ENCODE measurements at places on chromosomes 3 and 15. TPM values are rescaled to one million over a fixed set of nuclear protein-coding genes. Genes with fewer than 3 reads are reported as not detected.

PRKAR2A gene
- total RNA-seq: 28.0 TPM

TMIE gene
- not detected for total RNA-seq

C15orf62 gene
- total RNA-seq: 0.28 TPM

ATP11B gene
- total RNA-seq: 41.8 TPM

ITPKA gene
- total RNA-seq: 1.4 TPM

CA12 gene
- 2.1 TPM for total RNA-seq

ATP13A5 gene
- 1.8 TPM for total RNA-seq

CAND2 gene
- total RNA-seq: 14.8 TPM

SCN11A gene
- 2.9 TPM for total RNA-seq

RNU5B-1 gene
- total RNA-seq: not detected

- H3K27ac ChIP-seq: no peak overlapping the region
- DNase-seq: no peak
- H3K4me1 ChIP-seq: peaks cover 10% of the 10 kb centered on the region
These were observed 133.2 kb upstream of the DPH6 start for GRCh38 chr15:35679186-35679585.

- no peak for DNase-seq
- no peaks in the 10 kb centered on the region for H3K4me1 ChIP-seq
- no peaks in the 10 kb centered on the region for H3K27me3 ChIP-seq
These were observed 116.7 kb downstream of the DLG1 start for GRCh38 chr3:197181741-197182140.

GRCh38 chr3:151297429-151297828 is 19.1 kb upstream of the P2RY14 start:
- DNase-seq: no peak
- H3K36me3 ChIP-seq: no peaks in the 10 kb centered on the region
- no peak overlapping the region for H3K27ac ChIP-seq
- no peak overlapping the region for H3K4me3 ChIP-seq
- no peaks in the 10 kb centered on the region for H3K27me3 ChIP-seq

DNA sequence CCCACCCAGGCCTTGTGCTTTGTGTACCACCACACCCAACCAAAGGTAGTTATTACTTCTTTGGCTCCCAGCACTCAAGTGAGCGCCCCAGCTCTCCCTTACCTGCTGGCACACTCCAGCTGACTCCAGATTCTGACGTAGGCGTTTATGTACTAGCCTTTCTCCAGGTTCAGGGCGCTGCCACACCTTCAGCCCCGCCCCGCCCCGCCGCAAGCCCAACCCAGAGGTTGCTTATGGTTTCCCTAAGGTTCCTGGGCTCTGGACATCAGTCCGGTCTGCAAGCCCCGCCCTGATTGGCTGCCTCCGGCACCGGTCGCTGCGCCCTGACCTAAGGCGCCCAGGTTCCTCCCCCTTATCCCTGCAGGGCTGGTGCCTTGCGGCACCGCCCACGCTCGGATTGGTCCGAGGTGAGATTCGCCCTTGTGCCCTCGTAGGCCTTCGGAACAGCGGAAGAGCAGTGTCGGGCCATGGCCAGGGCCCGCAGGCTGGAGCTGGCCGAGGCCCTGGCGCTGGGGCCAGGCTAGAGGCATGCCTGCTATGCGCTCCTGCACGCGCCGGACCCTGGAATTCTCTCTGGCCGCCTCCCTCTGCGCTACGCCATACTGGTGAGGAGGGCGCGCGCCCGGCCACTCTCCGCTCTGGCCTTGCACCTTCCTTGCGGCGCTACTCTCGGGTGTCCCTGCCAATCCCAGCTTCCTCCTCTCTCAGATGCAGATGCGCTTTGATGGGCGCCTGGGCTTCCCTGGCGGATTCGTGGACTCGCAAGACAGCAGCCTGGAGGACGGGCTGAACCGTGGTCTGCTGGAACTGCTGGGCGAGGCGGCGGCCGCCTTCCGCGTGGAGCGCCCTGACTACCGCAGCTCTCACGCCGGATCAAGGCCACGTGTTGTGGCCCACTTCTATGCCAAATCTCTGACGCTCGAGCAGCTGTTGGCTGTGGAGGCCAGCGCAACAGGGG is 19.8 kb upstream of the NUDT16 start:
- peak overlapping the region; percentile 61 for H3K4me3 ChIP-seq
- no peaks in the 10 kb centered on the region for H3K36me3 ChIP-seq
- H3K27me3 ChIP-seq: no peaks in the 10 kb centered on the region
- no peaks in the 10 kb centered on the region for H3K4me1 ChIP-seq
- peak overlapping the region; percentile 65 for H3K27ac ChIP-seq

GRCh38 chr3:129051871-129052340 is 8.7 kb upstream of the GP9 start:
- peak overlapping the region; percentile 60 for H3K27ac ChIP-seq
- DNase-seq: no peak
- no peaks in the 10 kb centered on the region for H3K36me3 ChIP-seq
- H3K4me1 ChIP-seq: peaks cover 23% of the 10 kb centered on the region
- H3K4me3 ChIP-seq: no peak overlapping the region
- no peaks in the 10 kb centered on the region for H3K27me3 ChIP-seq

GRCh38 chr3:148459931-148460513 is 237.7 kb upstream of the AGTR1 start:
- H3K4me3 ChIP-seq: no peak overlapping the region
- H3K27ac ChIP-seq: no peak overlapping the region
- H3K27me3 ChIP-seq: no peaks in the 10 kb centered on the region
- no peaks in the 10 kb centered on the region for H3K4me1 ChIP-seq
- no peak for DNase-seq
- no peaks in the 10 kb centered on the region for H3K36me3 ChIP-seq

GRCh38 chr3:62467966-62468722 is 94.8 kb upstream of the FEZF2 start:
- H3K4me1 ChIP-seq: no peaks in the 10 kb centered on the region
- no peak overlapping the region for H3K4me3 ChIP-seq
- no peaks in the 10 kb centered on the region for H3K36me3 ChIP-seq
- H3K27ac ChIP-seq: no peak overlapping the region
- no peaks in the 10 kb centered on the region for H3K27me3 ChIP-seq

GRCh38 chr3:45966950-45967640 is 23.8 kb downstream of the CXCR6 start:
- no peaks in the 10 kb centered on the region for H3K27me3 ChIP-seq
- peaks cover 31% of the 10 kb centered on the region for H3K4me1 ChIP-seq
- H3K4me3 ChIP-seq: no peak overlapping the region
- H3K36me3 ChIP-seq: peaks cover 86% of the 10 kb centered on the region
- H3K27ac ChIP-seq: peak overlapping the region; percentile 43
- DNase-seq: no peak

DNA sequence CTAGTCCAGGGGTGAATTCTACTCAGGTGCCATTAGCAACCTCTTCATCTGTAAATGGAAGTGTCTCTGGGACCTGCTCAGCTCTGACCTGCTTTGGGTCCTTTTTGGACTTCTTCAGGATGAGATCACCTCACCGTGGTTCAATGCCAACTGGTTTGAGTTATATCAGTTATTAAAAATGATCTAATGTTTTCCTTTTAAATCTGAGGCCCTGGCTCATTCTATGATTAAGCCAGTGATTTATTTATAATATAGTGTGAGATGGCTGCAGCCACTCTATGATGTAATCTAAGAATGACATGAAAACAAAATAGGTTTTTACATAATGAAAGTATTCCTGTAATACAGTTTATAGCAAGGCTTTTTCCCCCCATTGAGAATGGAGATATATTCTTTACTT is 79.4 kb downstream of the LPP start:
- DNase-seq: no peak
- H3K27ac ChIP-seq: peak overlapping the region; percentile 74
- no peak overlapping the region for H3K4me3 ChIP-seq

GRCh38 chr3:66577426-66578203 is 76.8 kb upstream of the LRIG1 start:
- no peak overlapping the region for H3K27ac ChIP-seq
- no peak overlapping the region for H3K4me3 ChIP-seq
- peaks cover 15% of the 10 kb centered on the region for H3K4me1 ChIP-seq
- H3K27me3 ChIP-seq: no peaks in the 10 kb centered on the region

DNA sequence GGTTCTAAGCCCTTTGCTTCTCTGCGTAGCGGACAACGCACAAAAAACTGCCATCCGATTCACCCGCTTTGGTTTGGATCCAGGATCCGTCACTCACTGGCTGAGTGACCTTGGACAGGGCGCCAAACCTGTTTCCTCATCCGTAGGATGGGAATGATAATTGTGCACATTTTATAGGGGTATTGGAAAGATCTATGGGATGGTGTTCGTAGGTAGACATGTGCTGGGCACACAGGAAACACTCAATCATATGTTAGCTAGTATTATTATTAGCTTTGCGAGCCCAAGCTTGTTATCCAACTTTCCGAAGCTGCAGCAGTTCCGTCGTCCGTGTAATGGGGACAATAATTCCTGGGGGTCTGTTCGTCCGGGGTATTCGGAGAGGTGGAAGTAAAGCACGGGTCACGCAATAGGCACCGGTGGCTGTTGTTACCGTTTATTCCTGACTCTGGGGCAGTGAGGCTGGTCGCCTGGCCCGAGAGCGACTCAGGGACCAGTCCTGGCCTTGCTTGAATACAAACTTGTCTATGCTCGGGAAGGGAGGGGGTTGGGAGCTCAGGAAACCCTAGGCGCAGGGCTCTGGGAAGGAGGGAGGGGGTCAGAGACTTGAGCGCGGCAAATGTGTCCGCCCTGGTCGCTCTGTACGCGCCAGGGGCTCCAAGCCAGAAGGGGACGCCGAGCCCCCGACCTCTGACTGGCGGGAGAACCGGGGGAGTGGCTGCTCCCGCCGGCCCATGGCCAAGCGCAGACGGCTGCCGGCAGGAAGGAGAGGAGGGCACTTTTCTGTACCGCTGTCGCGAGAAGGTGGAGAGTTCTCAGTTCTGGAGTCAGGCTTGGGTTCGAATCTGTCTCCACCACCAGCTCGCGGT is 1.3 kb downstream of the SPSB4 start:
- peaks cover 27% of the 10 kb centered on the region for H3K4me1 ChIP-seq
- no peak overlapping the region for H3K27ac ChIP-seq
- DNase-seq: no peak
- H3K36me3 ChIP-seq: no peaks in the 10 kb centered on the region
- peaks cover 44% of the 10 kb centered on the region for H3K27me3 ChIP-seq

GRCh38 chr15:68311859-68312557 is 34.5 kb downstream of the FEM1B start:
- H3K4me1 ChIP-seq: no peaks in the 10 kb centered on the region
- no peaks in the 10 kb centered on the region for H3K36me3 ChIP-seq
- no peak for DNase-seq
- no peaks in the 10 kb centered on the region for H3K27me3 ChIP-seq
- no peak overlapping the region for H3K4me3 ChIP-seq

GRCh38 chr3:38960953-38961622 is 90.7 kb downstream of the SCN11A start:
- H3K4me1 ChIP-seq: no peaks in the 10 kb centered on the region
- no peaks in the 10 kb centered on the region for H3K27me3 ChIP-seq
- H3K27ac ChIP-seq: no peak overlapping the region
- no peak overlapping the region for H3K4me3 ChIP-seq

GRCh38 chr15:40102897-40103858 is 5.5 kb downstream of the BMF start:
- DNase-seq: peak; percentile 96
- H3K27ac ChIP-seq: peak overlapping the region; percentile 94
- no peaks in the 10 kb centered on the region for H3K36me3 ChIP-seq

GRCh38 chr3:193831495-193832455 is 238.8 kb downstream of the OPA1 start:
- no peaks in the 10 kb centered on the region for H3K27me3 ChIP-seq
- no peaks in the 10 kb centered on the region for H3K36me3 ChIP-seq
- peaks cover 18% of the 10 kb centered on the region for H3K4me1 ChIP-seq
- H3K4me3 ChIP-seq: no peak overlapping the region
- DNase-seq: no peak
- no peak overlapping the region for H3K27ac ChIP-seq

DNA sequence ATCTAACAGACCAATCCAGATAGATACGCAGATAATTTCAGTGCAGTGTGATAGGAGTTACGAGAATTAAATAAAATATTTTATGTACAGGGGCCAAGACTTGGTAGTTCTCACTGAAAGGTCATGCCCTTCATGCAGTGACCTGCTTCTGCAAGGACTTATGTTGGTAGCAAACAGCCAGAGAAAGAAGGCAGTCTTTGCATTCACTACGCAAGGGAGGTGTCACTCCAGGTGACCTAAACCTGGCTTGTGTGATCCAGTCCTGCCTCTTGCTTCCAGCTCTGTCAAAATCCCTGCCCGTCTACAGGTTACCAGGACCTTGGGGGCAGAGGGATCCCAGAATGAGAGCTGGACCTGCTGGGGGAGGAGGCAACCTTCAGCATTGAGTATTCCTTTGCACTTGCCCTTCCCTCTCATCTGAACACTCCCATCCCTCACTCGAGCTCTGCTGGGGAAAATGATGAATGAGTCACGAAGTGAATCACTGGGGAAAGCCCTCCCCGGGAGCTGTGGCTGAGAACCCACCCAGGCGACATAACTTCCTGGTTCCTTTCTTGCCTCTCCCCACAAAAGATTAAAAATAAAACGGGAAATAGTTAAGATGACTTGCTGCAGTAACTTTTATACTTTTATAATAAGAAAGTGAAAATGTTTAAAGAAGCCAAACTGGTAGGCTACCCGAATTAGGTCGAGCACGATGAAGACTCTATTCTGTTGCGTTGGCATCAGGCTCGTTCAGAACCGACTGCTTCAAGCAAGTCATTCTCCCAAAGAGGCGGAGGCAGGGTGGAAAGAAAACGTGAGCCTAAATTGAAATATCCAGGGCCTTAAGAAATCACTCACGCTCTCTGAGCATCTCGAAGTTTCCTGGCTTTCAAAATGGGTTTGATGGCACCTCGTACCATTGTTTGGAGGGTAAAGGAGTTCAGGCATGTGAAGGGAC is 216.1 kb downstream of the SLCO3A1 start:
- no peak overlapping the region for H3K27ac ChIP-seq
- no peaks in the 10 kb centered on the region for H3K36me3 ChIP-seq
- H3K27me3 ChIP-seq: no peaks in the 10 kb centered on the region
- DNase-seq: no peak

- no peaks in the 10 kb centered on the region for H3K27me3 ChIP-seq
- H3K36me3 ChIP-seq: no peaks in the 10 kb centered on the region
These were observed 17.1 kb downstream of the MGLL start for GRCh38 chr3:127805026-127805753.

GRCh38 chr3:46713050-46713897 is 4.4 kb downstream of the PRSS50 start:
- peak; percentile 46 for DNase-seq
- H3K4me3 ChIP-seq: no peak overlapping the region
- no peaks in the 10 kb centered on the region for H3K4me1 ChIP-seq
- H3K27me3 ChIP-seq: peaks cover 14% of the 10 kb centered on the region

DNA sequence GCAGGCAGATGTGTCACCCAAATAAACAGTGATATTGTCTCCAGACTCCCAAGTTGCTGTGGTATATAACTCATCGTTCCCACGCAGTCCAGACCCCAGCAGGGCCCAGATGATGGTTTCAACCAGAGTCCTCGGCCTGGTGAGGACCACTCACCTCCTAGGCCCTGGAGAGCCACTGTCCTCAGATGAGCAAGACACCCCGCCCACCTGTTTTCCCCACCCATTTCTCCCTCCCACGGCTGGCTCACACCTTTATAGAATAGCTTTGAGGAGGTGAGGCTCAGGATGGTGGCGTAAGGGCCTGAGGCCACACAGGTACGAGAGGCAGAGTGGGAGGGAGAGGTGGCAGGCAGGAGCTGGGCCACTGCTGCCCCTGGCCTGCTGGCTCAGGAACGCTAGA is 7.5 kb downstream of the MESP1 start:
- peaks cover 8% of the 10 kb centered on the region for H3K4me1 ChIP-seq
- H3K27me3 ChIP-seq: no peaks in the 10 kb centered on the region
- no peak overlapping the region for H3K27ac ChIP-seq

- H3K36me3 ChIP-seq: no peaks in the 10 kb centered on the region
- no peak overlapping the region for H3K4me3 ChIP-seq
- no peak overlapping the region for H3K27ac ChIP-seq
- no peaks in the 10 kb centered on the region for H3K27me3 ChIP-seq
These were observed 890.5 kb downstream of the TUSC7 start for GRCh38 chr3:117600112-117600511.

All from sigmoid colon (tissue), 7 donors.